ENCODE measurements at places on chromosomes 3 and 15. TPM values are rescaled to one million over a fixed set of nuclear protein-coding genes. Genes with fewer than 3 reads are reported as not detected.

DNA sequence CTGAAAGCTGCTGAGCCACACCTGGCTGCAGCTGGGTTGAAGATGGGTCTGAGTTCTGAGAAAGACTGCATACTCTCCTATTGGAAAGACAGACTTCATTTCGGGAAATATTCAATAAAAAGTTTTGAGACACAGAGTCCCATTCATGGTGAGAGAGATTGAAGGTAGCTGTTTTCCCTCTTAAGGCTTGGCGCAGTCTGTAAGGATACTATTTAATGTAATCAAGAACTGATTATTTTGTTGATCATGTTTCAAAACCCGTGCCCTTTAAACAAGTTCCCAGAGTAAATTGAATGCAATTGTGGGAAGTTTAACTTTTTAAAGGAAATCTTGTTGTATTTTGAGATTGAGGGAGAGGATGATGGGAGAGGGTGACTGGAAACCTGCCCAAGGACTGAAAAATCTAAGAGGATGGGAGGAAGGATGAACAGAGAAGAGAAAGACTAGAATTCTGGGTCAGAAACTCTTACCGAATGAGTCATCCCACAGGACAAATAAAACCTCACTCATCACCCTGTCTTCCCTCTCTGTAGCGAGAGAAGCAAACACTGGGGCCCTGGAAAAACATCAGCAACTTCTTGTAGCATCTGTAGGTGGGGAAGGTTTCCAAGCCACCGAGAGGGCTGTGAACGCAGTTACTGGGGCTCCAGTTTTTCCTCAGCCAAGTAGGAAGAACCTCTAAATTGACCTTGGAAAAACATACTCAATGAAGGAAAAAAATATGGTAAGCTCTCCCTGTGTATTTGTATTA lies 193.2 kb upstream of the TPRG1 start:
- H3K4me1 ChIP-seq = no peaks in the 10 kb centered on the region
- no peaks in the 10 kb centered on the region for H3K27me3 ChIP-seq
- no peaks in the 10 kb centered on the region for H3K36me3 ChIP-seq
- no peak for DNase-seq

DNA sequence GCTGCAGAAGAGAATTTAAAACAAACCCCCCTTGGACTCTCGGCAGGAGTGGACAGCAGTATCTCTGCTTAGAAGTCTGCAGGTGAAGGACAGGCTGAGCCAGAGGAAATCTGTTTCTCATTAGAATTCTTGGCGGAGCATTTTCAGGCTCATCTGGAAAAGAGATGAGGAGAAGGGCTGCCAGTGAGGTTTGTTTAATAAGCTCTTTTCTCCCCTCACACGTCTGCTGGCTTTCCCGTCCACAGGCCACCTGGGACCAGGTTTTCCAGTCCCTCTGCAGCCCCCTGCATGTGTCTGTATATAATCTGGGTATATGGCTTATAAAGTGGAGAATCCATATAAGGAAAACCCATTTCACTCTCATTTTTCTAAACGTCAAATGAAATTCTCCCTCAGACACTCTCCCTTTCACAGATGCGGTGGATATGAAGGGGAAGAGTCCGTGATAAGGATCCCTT lies 155.4 kb upstream of the TPM1 start:
- DNase-seq = no peak
- no peak overlapping the region for H3K4me3 ChIP-seq
- H3K36me3 ChIP-seq = no peaks in the 10 kb centered on the region
- H3K27me3 ChIP-seq = no peaks in the 10 kb centered on the region
- no peak overlapping the region for H3K27ac ChIP-seq
- peaks cover 9% of the 10 kb centered on the region for H3K4me1 ChIP-seq

DNA sequence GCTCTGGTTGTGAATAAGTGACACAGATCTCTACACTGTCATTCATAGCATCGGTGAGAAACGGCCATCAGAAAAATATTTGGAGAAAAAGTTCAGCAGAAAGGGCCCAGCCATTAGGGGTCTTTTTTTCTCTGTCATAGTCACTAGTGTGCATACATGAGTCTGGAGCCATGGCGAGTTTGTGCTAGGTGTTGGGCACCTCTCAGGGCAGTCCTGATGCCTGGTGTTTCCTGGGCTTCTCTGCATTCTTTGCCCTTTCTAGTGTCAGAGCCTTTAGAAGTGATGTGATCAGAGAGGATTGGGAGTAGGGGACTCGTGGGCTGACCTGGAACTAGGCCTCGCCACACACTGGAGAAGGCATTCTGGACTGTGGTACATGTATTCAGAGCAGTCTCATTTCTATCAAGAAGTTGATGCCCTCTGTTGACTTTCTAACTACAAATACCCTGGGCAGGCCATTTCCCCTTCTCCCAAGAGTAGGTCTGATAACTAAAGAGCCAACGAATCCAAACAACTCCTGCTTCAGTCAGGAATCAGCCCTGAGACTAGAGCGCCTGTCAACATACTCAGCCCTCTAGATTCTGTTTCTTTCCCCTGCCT lies 1.6 kb downstream of the KY start:
- H3K36me3 ChIP-seq = no peaks in the 10 kb centered on the region
- no peak overlapping the region for H3K27ac ChIP-seq
- no peak overlapping the region for H3K4me3 ChIP-seq
- peaks cover 74% of the 10 kb centered on the region for H3K27me3 ChIP-seq
- no peaks in the 10 kb centered on the region for H3K4me1 ChIP-seq

DNA sequence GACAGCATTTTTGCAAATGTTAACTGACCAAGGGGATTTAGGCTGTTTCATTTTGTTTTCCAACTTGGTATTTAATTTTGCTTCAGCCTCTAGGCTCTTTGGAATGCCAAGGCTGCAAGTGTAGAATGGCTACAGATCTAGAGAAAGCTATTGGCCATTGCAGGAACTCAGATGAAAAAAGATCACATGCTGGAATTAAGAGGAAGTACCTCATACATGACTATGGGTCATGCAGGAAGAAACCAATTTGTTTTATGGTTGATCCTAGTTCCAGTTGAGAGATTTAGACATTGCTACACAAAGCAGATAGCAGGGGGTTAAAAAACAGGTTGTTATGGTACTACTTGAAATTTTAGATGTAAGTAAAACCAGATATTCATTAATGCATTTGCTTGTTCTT lies 12.7 kb upstream of the CLDN16 start:
- H3K36me3 ChIP-seq = no peaks in the 10 kb centered on the region
- H3K27ac ChIP-seq = no peak overlapping the region
- DNase-seq = no peak
- peaks cover 32% of the 10 kb centered on the region for H3K4me1 ChIP-seq

DNA sequence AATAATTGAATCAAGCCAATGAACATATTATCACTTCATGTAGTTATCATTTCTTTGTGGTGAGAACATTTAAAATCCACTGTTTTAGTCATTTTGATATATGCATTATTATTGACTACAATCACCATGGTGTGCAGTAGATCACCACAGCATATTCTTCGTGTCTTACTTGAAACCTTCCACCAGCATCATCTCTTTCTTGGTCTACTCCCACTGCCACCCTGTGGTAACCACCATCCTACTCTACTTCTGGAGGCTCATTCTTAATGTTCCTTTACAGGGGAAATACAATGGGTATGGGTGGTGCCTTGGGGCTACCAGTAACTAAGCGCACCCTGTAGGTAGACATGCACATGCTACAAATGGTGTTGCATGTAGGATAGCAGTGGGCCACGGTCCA lies 25.4 kb downstream of the PXK start:
- no peak for DNase-seq
- H3K4me3 ChIP-seq = no peak overlapping the region
- no peak overlapping the region for H3K27ac ChIP-seq
- no peaks in the 10 kb centered on the region for H3K36me3 ChIP-seq

- H3K4me1 ChIP-seq = peaks cover 7% of the 10 kb centered on the region
- 0 out of 2 replicates have a peak, but pooled peaks cover 22% of the 10 kb centered on the region for H3K36me3 ChIP-seq
- DNase-seq = peak; percentile 12
- H3K4me3 ChIP-seq = no peak overlapping the region
These were observed 19.9 kb downstream of the SPICE1 start for GRCh38 chr3:113495035-113495434.

- H3K27me3 ChIP-seq = no peaks in the 10 kb centered on the region
- DNase-seq = no peak
- no peak overlapping the region for H3K4me3 ChIP-seq
- no peak overlapping the region for H3K27ac ChIP-seq
These were observed 152.1 kb upstream of the EPHA3 start for GRCh38 chr3:88955274-88955673.

DNA sequence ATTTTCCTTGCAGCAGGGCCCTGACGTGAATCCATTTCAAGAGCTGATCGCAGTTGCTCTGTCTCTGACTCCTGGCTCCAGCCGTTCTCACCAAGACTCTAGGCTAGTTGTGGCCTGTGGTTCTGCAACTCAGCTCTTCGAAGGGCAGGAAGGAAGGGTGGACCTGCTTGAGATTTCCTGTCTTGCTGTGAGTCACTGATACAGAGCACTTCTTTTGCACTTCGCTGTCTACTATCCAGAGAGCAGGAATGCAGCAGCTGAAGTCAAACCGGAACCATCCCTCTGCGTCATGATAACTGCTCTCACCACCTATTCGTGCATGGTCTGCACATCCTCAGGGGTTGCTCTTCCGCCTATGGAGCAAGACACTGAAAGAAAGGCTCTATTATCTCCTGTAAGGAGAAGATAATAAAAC lies 59.7 kb downstream of the RAP2B start:
- peak overlapping the region; percentile 59 for H3K27ac ChIP-seq
- H3K27me3 ChIP-seq = no peaks in the 10 kb centered on the region
- peak; percentile 92 for DNase-seq
- no peak overlapping the region for H3K4me3 ChIP-seq

GRCh38 chr3:43747641-43748040 lies 56.9 kb downstream of the ABHD5 start:
- peaks cover 10% of the 10 kb centered on the region for H3K4me1 ChIP-seq
- DNase-seq = no peak
- no peaks in the 10 kb centered on the region for H3K36me3 ChIP-seq
- H3K27ac ChIP-seq = no peak overlapping the region
- H3K27me3 ChIP-seq = no peaks in the 10 kb centered on the region

GRCh38 chr3:170584585-170585007 lies 1.3 kb downstream of the SLC7A14 start:
- H3K4me3 ChIP-seq = no peak overlapping the region
- no peaks in the 10 kb centered on the region for H3K36me3 ChIP-seq
- DNase-seq = no peak
- 0 out of 2 replicates have a peak, but pooled peaks cover 4% of the 10 kb centered on the region for H3K27me3 ChIP-seq
- H3K27ac ChIP-seq = no peak overlapping the region
- no peaks in the 10 kb centered on the region for H3K4me1 ChIP-seq

GRCh38 chr3:191238321-191238817 lies 39.3 kb downstream of the OSTN start:
- peak overlapping the region; percentile 85 for H3K27ac ChIP-seq
- H3K36me3 ChIP-seq = no peaks in the 10 kb centered on the region
- H3K27me3 ChIP-seq = no peaks in the 10 kb centered on the region
- peak overlapping the region; percentile 6 for H3K4me3 ChIP-seq
- peak; percentile 41 for DNase-seq

DNA sequence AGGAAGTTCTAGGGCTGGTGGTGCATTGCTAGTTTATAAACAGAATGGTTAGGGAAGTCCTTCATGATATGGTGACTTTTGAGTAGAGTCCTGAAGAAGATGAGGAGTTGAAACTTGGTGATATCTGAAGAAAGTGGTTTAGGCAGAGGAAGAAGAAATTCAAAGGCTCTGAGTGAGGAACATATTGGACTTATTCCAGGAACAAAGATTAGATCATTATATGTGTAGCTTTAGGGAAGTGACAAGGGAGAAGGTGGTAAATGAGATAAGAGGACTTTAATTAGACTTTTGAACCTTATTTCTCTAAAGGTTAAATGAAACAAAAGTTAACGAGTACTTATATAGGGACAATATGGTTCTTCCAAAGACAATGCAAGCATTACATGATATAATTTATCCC lies 286.7 kb downstream of the DOCK3 start:
- no peaks in the 10 kb centered on the region for H3K4me1 ChIP-seq
- H3K4me3 ChIP-seq = no peak overlapping the region
- H3K27ac ChIP-seq = no peak overlapping the region
- DNase-seq = no peak

DNA sequence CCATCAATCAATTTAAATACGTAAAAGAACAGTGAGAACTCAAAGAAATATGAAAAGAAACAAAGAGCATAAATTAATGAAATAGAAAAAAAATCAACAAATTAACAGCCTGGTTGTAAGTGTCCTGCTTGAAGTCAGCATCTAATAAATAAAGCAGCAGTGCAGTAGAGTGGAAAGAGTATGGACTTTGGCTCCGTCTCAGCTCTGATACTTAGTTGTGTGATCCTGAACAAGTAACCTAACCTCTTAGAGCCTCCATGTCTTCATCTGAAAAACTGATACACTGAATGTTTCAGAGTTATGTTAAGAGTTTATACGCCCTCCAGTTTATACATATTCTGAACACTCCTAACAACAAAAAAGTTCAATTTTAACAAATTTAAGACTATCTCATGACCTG lies 44.6 kb downstream of the TFDP2 start:
- no peaks in the 10 kb centered on the region for H3K36me3 ChIP-seq
- no peaks in the 10 kb centered on the region for H3K27me3 ChIP-seq
- no peaks in the 10 kb centered on the region for H3K4me1 ChIP-seq
- H3K4me3 ChIP-seq = no peak overlapping the region
- no peak overlapping the region for H3K27ac ChIP-seq

DNA sequence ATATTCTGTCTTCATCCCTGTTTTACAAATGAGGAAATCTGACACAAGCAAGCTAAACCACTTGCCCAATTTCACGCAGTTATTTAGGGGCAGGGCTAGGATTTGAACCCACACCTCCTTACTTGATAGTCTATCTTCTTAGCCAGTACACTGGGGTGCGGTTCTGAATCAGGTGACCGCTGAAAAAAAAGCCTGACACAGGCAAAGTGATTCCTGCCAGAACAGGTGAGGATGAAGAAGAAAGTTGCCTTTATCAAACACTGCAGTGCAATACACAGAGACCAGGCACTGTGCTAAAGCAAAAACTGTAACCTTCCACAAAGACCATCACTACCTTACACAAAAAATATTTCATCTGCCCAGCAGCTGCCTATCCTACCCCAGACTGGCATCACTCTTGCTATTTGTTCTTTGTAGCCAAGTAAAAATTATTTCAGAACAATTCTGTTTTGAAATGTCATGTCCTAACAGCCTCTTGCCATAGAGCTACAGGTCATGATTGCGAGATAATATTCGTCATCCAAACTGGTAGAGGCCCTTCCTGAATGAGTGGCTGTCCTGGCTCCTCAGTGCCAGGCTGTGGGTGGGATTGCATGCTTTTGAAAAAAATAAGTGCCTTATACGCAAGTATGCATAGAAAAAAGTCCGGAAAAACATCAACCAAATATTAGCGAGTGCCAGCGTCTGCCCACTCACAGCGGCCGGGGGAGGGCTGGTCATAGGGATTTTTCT lies 142.3 kb upstream of the TPM1 start:
- H3K36me3 ChIP-seq = no peaks in the 10 kb centered on the region
- H3K4me1 ChIP-seq = peaks cover 53% of the 10 kb centered on the region
- no peak overlapping the region for H3K4me3 ChIP-seq

TMIE gene
- total RNA-seq = 6.5 TPM

DAG1 gene
- total RNA-seq = 206 TPM

CKMT1B gene
- total RNA-seq = 1.6 TPM

GABRR3 gene
- not detected for total RNA-seq

CYP1A2 gene
- total RNA-seq = not detected

FBXL22 gene
- total RNA-seq = 0.17 TPM

CCR3 gene
- 3.1 TPM for total RNA-seq

SEMA3B gene
- total RNA-seq = 92.6 TPM

EIF4E3 gene
- not detected for total RNA-seq
